Ureter (tissue), 1 donor: ENCODE measurements at places on chromosomes 7 and 10. TPM values are rescaled to one million over a fixed set of nuclear protein-coding genes. Genes with fewer than 3 reads are reported as not detected.

The ZNF746 gene
- 17.3 TPM for total RNA-seq

The PLXDC2 gene
- 48.7 TPM for total RNA-seq

The DRGX gene
- not detected for total RNA-seq

The ZNF425 gene
- 3.0 TPM for total RNA-seq

The NPFFR1 gene
- total RNA-seq, result 0.05 TPM

The PARP12 gene
- 54.2 TPM for total RNA-seq

The PRTFDC1 gene
- total RNA-seq, result 8.5 TPM

The DOCK1 gene
- total RNA-seq, result 97.7 TPM

The CBX3 gene
- total RNA-seq, result 87.0 TPM

The TBX20 gene
- not detected for total RNA-seq

The HYAL4 gene
- 0.23 TPM for total RNA-seq

The GRID2IP gene
- total RNA-seq, result 2.6 TPM

The WEE2 gene
- total RNA-seq, result not detected

The DGKB gene
- 0.99 TPM for total RNA-seq

The VWDE gene
- 2.6 TPM for total RNA-seq

The PNLIPRP3 gene
- total RNA-seq, result not detected

The ADAM12 gene
- total RNA-seq, result 12.3 TPM

The GIMAP6 gene
- 26.3 TPM for total RNA-seq

The SPDYE18 gene
- 1.7 TPM for total RNA-seq

The SPDYE8 gene
- total RNA-seq, result not detected

The STAG3 gene
- total RNA-seq, result 1.9 TPM

The YAE1 gene
- total RNA-seq, result 24.8 TPM

The CLRN3 gene
- not detected for total RNA-seq

The VPS50 gene
- total RNA-seq, result 42.7 TPM

The PON1 gene
- not detected for total RNA-seq

The MLXIPL gene
- total RNA-seq, result 4.6 TPM

The CAV2 gene
- 64.4 TPM for total RNA-seq

The TMEM176B gene
- 32.7 TPM for total RNA-seq

The DKK1 gene
- 22.5 TPM for total RNA-seq
